ENCODE measurements at places on chromosomes 7 and 10. TPM values are rescaled to one million over a fixed set of nuclear protein-coding genes. Genes with fewer than 3 reads are reported as not detected.

DNA sequence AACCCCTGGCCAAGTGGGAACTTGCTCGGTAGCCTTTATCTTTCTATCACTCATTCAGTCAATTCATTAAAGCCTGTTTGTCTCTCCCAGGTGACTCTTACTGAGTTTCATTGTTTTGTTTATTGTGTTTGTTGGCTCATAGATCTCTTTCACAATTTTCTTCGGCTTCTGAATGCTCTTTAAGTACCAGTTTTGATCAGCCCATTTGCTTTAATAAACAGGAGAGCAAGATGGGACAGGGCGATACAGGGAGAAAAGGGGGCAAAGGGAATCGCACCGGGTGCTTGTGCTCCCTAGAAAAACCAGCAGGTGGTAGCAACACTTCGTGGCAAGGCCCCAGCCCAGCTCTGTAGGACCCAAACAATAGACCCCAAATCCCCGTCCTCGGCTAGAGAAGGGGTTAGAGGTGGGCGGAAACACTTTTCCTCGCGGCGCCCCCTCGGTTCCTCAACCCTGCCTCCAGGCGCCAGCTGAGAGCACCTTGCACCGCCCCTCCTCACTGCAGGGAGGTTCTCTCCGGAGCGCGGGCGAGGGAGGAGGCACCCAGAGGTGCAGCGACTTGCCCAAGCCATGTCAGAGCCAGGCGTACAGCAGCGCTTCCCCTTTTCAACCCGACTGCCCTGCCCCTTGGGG lies 1.0 kb upstream of the EPHB6 start:
- no peaks in the 10 kb centered on the region for H3K36me3 ChIP-seq
- H3K4me1 ChIP-seq = peaks cover 27% of the 10 kb centered on the region
- H3K27me3 ChIP-seq = peaks cover 2% of the 10 kb centered on the region

Gene GPER1
- total RNA-seq = not detected

DNA sequence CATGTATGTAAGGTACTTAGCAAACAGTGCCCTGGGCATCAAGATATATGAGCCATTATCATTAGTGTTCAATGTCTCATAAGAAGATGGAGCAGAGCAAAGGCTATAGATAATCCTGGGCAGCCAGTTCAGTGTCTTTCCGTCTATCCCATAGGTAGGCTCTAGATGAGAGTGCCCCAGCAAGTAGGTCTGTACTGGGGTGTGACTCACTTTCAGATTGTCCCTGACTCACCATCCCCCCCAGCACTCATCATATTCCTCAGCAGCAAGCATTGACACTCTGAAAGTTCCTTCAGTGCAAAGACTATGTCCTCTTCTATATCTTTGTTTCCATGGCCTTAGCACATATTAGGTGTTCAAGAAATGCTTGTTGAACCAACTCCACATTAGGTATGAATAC lies 20.0 kb upstream of the FAM204A start:
- H3K36me3 ChIP-seq = no peaks in the 10 kb centered on the region
- H3K4me1 ChIP-seq = no peaks in the 10 kb centered on the region
- no peak for DNase-seq
- peaks cover 3% of the 10 kb centered on the region for H3K27me3 ChIP-seq
- no peak overlapping the region for H3K4me3 ChIP-seq
- no peak overlapping the region for H3K27ac ChIP-seq

Gene SPDYE16
- total RNA-seq = 0.18 TPM

- no peaks in the 10 kb centered on the region for H3K4me1 ChIP-seq
- H3K27ac ChIP-seq = no peak overlapping the region
- no peak for DNase-seq
Observed at GRCh38 chr7:101557421-101557820, 71.7 kb downstream of the MYL10 start.

DNA sequence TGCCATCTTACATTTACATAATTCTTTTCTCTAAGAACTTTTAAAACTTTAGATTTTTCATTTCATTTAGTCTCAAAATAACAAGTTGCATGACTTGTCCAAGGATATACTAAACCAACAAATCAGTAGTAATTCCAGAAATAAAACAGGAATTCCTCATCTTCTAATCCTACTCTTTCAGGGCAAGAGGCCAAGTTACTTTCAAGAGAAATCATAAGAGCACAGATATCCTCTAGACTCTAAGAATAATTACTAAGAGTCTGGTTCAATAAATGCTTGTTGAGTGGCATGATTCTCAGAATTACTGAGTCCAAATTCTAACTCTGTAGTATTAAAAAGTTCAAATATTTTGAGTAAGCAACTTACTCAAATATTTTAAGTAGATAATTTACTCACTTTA lies 12.9 kb downstream of the PDZD8 start:
- H3K36me3 ChIP-seq = no peaks in the 10 kb centered on the region
- DNase-seq = no peak
- no peak overlapping the region for H3K27ac ChIP-seq
- H3K27me3 ChIP-seq = no peaks in the 10 kb centered on the region
- H3K4me3 ChIP-seq = no peak overlapping the region
- H3K4me1 ChIP-seq = peaks cover 60% of the 10 kb centered on the region

DNA sequence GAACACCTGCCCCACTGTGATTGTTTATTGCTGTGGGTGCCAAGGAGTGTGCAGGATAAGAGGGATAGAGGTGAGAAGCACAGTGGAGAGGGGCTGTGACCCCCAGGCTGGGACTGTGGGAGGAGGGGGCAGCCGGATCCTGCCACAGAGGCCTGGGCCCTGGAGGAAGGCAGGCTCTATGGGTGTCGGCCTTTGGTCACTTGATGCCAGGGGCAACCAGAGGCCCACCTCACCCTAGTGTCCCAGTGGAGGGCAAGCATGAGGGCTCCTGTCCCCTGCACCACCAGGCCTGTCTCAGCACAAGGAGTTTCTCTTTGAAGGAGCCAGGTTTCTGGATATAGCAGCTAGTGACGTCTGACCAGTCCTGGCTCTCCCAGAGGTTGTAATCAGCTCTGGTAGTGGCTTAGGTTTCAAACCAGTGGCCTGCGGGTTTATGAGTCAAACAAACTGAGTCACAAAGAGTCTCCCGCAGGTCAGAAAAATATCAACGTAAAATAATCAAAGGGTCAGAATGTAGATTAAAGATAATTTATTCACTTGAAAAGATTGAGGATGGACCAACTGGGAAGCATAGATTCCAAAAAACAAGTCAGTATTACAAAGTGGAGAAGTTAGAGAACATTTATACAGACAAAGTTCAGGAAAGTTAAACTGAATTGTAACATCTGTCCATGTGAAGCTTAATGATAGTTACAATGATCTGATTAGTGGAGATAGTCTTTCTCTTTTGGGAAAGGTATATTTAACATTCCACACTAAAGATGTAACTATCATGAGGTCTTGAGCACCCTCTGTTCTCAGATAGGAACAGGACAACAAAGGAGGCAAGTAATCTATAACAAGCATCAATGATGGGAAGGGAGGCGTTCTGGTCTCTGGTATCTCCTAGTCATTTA lies 37.2 kb upstream of the ZNF488 start:
- no peak overlapping the region for H3K4me3 ChIP-seq
- no peaks in the 10 kb centered on the region for H3K27me3 ChIP-seq
- no peaks in the 10 kb centered on the region for H3K36me3 ChIP-seq
- no peaks in the 10 kb centered on the region for H3K4me1 ChIP-seq
- DNase-seq = no peak
- H3K27ac ChIP-seq = no peak overlapping the region

DNA sequence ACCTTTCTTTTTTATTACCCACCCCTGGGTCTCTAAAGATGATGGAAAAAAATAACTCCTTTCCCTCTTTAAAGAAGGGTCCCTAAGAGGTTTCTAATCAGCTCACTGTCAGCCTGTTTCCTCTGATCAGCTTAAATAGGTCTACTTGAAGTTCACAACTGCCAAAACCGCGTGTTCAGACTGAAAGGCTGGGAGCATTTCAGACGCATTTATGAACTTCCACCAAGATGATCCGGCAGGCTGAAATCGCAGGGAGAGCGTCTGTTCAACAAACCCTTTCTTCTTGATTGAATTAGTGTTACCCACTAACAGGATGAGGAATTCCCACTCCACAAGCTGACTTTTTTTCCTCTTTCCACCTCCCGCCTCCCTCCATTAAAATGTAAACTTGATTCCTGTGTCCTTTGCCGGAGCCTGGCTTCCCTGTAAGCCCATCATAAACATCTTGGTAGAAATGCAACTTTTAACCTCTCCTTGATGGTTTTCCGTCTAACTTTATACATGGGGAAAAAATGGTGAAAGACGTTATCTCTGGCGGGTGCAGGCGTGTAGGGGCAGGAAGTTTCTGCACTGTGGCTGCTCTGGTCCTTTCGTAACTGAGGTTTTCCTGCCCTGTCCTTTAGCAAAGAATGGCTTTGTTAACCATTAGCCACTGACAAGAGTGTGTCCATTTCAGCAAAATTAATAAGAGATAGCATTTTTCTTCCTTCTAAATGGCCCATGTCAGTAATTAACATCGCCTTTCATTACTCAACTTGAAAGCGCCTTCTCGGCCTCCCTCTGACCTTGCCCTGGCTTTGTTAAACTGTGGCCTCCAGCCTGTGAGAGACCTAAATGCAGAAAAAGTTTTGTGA lies 130.7 kb downstream of the BAMBI start:
- H3K4me3 ChIP-seq = no peak overlapping the region
- H3K4me1 ChIP-seq = peaks cover 3% of the 10 kb centered on the region
- peaks cover 31% of the 10 kb centered on the region for H3K27me3 ChIP-seq
- H3K27ac ChIP-seq = no peak overlapping the region

GRCh38 chr10:129790715-129791446 lies 173.2 kb downstream of the EBF3 start:
- no peaks in the 10 kb centered on the region for H3K4me1 ChIP-seq
- H3K36me3 ChIP-seq = peaks cover 1% of the 10 kb centered on the region
- H3K4me3 ChIP-seq = no peak overlapping the region
- DNase-seq = no peak
- no peak overlapping the region for H3K27ac ChIP-seq

DNA sequence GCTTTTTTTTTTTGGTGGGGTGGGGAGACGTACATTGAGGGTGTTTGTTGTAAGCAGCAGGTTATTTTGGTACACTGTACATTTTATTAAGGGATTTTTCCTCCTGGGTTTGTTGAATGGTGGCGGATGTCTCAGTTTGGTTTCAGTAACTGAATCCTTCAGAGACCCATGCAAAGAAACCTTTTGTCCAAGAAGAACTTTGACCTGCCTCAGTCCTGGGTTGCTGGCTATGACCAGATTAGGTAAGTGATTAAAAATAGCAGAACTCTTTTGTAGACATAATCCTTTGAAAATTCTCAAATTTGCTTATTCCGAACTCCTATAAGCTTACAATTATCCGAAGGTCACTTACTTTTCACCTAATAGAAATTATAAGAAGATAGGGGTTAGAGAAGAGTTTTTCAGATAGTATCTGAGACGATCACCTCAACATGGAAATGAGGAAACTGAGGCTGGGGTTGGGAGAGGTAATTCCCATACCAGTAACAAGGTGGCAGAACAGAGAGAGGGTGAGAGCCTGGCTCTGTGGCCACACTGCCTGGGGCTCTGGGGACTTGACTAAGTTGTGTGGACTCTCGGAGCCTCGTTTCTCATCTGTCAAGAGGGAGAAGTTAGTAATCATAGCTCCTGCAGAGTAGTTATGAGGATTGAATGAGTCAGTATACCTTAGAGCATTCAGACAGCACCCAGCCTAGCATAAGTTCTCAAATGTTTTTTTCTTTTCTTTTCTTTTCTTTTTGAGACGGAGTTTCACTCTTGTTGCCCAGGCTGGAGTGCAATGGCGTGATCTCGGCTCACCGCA lies 87.4 kb downstream of the CCNY start:
- no peak for DNase-seq
- no peaks in the 10 kb centered on the region for H3K36me3 ChIP-seq
- no peak overlapping the region for H3K27ac ChIP-seq
- H3K27me3 ChIP-seq = no peaks in the 10 kb centered on the region
- no peak overlapping the region for H3K4me3 ChIP-seq
- H3K4me1 ChIP-seq = peaks cover 63% of the 10 kb centered on the region

- H3K36me3 ChIP-seq = no peaks in the 10 kb centered on the region
- no peak overlapping the region for H3K27ac ChIP-seq
- H3K27me3 ChIP-seq = peaks cover 2% of the 10 kb centered on the region
- no peaks in the 10 kb centered on the region for H3K4me1 ChIP-seq
Observed at GRCh38 chr7:47902013-47902412, 46.3 kb downstream of the PKD1L1 start.

Gene BTBD16
- not detected for total RNA-seq

Gene RNF32
- total RNA-seq = 0.71 TPM

Gene GPRIN2
- total RNA-seq = not detected

DNA sequence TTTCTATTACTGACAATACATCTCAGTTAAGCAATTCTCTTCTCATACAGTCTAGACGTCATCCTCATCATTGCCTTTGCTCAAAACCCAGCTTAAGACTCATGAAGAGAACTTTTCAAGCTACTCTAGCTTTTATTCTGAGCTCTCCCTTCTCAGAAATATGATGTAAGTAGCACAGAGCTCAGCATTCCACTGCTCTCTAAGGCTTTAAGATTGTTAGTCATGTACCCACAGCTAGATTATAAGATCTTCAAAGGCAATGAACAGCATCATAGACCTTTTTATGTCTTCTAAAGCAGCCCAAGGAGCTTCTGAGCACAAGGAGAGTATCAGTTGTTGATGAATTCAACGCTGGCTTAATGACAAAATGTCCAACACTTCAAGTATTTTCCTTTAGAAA lies 119.3 kb downstream of the NRP1 start:
- peaks cover 24% of the 10 kb centered on the region for H3K4me1 ChIP-seq
- no peak overlapping the region for H3K4me3 ChIP-seq
- no peak overlapping the region for H3K27ac ChIP-seq
- H3K36me3 ChIP-seq = no peaks in the 10 kb centered on the region
